Caudate nucleus (tissue), 63 donors: ENCODE measurements at places on chromosomes 13 and 19.
A peak's percentile ranks its signal among the peaks of the same experiment; 100 is the strongest.

GRCh38 chr13:46995874-46996273 is 99.0 kb upstream of the HTR2A start:
- DNase-seq = no peak

GRCh38 chr13:42140494-42140893 is 92.0 kb downstream of the DGKH start:
- DNase-seq = no peak

DNA sequence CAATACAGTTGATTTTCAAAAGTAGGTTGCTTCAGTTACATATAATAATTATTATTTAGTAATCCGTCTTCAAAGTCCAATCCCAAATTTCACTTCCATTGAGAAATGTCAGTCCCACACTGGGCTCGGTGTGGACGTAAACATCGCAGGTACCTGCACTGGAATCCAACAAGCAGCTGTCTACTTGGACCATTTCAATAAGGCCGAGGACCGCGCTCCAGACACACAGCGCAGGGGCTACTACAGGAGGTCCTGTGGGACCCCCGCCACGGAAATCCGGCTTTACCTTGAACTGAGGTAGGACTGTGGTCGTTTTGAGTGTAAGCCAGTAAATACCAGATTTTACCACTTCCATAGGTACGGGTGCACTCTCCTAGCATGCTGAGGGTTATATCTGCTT is 30.8 kb downstream of the IRS2 start:
- no peak for DNase-seq

DNA sequence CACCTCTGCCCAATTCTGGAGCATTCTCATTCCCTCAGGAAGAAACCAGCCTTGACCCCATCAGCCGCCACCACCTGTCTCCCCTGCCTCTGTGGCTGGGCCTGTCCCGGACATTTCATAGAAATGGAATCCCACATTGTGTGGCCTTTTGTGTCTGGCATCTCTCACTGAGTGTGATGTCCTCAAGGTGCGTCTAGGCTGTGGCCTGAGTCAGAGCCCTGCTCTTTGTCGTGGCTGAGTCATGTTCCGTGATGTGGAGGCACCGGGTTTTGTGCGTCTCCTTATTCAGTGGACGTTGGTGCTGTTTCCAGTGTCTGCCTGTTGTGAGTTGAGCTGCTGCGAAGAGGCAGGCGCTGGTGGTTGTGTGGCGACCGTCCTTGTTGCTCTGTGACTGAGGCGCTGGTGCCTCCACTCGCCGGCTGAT is 3.5 kb downstream of the FZR1 start:
- DNase-seq = no peak

GRCh38 chr13:76523740-76524340 is 362.4 kb downstream of the KCTD12 start:
- DNase-seq = no peak

DNA sequence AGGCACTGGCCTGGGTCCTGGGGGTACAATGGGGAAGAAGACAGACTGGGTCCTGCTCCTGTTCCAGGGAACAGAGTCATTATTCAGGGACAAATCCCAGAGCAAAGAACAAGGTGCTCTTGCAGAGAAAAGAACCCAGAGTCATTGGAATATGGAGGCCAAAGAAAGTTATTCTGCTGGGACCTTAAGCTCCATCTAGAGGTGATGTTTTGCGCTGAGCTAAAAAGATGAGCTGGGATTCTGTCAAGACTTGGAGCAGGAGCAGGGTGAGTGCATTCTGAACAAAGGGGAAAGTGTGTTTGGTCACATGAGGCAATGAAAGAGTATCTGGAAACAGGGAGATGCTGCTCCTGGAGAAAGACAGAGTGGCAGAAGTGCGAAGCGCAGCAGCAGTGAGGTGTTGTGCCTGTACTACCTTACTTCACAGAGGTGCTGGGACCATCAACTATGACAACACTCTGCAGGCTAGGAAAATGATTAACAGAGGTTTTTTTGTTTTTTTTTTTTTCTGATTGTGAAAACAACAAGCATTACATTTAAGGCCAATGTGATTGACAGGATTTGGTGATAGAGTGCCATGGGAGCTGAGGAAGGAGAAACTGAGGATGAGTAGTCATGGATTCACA is 95.3 kb upstream of the TNFSF11 start:
- no peak for DNase-seq

- peak; percentile 70 for DNase-seq
Measured at GRCh38 chr13:80338781-80339562, 2.0 kb downstream of the SPRY2 start.

DNA sequence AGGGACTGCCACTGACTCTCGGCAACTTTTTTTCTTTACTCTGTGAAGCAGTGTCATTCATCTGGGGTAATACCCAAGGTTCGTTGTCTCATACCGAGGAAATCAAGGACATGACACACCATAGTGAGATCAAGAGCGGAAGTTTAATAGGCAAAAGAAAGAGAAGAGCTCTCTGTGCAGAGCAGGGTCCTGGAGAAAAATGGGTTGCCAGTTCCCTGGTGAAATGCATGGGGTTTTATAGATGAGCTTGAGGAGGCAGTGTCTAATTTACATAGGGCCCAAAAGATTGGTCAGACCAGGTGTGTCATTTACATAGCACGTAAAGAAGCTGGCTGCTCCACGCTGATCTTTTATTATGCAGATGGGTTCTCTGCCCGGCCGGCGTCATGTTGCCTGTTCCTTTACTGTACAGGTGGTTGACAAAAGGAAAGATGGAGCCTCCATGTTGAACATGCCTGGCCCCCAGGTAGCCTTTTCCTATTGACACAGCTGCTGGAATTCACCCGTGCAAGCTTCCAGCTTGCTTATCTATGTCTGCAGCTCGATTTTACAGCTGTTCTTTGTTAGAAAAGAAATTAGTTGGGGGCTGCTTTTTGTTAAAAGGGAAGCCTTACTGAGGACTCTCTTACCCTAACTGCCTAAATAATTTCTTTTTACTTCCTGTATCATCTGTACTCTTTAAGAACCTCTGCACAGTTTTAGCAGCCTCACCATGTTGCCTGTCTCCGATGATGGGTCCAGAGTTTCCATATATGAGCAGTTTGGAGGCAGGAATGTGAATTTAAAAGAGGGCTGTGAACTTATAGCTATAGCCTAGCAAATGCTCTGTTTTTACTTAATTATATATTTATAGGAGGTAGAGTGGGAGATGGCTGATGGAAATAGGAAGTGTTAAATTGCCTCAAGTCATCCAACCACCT is 98.0 kb upstream of the DIAPH3 start:
- DNase-seq = no peak

GRCh38 chr19:51983361-51983760 is 3.3 kb downstream of the ZNF350 start:
- no peak for DNase-seq

DNA sequence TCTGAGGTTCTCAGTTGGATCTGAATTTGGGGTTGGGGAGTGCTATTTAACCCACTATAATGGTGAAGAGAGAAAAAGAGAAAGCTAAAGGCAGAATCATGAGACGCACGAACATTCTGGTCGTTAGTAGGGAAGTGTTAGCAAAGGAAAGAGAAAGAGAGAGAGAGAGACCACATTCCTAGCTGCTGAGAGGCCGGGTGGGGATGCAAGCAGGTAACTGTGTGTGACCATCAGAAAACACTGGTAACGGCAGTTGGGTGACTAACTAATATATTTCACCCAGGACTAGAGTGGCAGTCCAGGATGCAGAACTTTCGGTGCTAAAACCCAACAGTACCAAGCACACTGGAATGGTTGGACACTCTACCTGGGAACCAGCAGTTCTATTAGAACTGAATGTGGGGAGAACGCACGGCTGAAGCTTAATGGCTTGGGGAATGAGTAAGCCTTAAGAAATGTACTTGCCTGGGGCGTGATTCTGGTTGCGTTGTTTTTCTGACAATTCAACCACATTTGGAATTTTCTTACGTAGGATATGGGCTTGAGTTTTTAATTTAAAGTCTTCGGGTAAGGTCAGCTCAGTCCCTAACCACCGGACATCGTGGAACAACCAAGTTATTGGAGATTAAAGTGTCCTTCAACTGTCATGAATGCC is 130.2 kb downstream of the DNAJC15 start:
- no peak for DNase-seq

GRCh38 chr19:12265921-12266704 is 28.6 kb downstream of the ZNF44 start:
- no peak for DNase-seq

GRCh38 chr19:35349614-35350521 is 2.2 kb downstream of the FFAR1 start:
- no peak for DNase-seq

DNA sequence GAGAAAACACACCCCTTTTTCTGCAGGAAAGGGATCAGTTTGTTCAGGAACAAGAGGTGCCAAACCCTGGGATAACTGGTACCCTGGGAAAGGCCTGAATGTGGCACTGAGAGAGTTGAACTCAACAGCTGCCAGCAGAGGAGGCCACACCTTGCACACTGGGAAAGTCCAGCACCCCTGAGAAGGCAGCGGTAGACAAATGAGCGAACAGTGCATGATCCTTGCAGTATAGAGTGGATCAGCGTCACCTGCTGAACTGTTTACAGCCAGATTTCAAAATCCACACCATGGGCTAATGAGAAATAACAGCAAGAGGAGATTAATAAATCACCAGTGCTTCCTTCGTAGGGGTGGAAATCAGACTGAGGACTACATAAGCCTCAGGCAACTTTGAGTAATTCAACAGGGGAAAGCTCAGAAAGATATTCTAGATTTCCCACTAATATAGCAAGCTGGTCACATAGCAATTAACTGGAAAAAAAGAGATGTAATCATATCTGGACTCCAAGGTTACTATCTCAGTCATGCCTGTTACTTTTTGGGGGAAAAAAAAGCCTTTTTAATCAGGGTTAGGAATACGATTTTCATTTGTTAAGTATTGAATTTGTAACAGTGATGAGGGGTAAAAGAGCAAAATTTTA is 52.0 kb downstream of the DCT start:
- DNase-seq = no peak

GRCh38 chr19:6278740-6279619 is 795 bp downstream of the MLLT1 start:
- DNase-seq = no peak

GRCh38 chr19:2887391-2887914 is 13.3 kb upstream of the ZNF57 start:
- DNase-seq = no peak

DNA sequence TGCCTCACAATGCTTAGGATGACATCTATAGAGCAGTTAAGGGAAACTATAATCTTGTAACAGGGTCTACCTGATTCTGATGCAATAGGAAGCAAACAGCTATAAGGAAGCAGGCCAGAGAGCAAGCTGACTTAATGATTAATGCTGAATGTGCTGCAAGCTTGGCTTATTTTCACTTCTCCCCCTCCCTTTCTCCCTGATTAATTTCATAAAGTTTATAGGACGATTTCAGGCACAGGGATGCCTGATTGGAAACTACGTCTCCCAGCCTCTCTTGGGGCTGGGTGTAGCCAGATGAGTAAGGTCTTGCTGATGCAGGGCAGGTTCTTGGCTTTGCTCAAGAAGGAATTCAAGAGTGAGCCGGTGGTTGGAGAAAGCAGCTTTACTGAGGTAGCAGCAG is 82.8 kb upstream of the MRI1 start:
- DNase-seq = no peak

- DNase-seq = no peak
Measured at GRCh38 chr19:11256189-11256588, 6.1 kb downstream of the DOCK6 start.

DNA sequence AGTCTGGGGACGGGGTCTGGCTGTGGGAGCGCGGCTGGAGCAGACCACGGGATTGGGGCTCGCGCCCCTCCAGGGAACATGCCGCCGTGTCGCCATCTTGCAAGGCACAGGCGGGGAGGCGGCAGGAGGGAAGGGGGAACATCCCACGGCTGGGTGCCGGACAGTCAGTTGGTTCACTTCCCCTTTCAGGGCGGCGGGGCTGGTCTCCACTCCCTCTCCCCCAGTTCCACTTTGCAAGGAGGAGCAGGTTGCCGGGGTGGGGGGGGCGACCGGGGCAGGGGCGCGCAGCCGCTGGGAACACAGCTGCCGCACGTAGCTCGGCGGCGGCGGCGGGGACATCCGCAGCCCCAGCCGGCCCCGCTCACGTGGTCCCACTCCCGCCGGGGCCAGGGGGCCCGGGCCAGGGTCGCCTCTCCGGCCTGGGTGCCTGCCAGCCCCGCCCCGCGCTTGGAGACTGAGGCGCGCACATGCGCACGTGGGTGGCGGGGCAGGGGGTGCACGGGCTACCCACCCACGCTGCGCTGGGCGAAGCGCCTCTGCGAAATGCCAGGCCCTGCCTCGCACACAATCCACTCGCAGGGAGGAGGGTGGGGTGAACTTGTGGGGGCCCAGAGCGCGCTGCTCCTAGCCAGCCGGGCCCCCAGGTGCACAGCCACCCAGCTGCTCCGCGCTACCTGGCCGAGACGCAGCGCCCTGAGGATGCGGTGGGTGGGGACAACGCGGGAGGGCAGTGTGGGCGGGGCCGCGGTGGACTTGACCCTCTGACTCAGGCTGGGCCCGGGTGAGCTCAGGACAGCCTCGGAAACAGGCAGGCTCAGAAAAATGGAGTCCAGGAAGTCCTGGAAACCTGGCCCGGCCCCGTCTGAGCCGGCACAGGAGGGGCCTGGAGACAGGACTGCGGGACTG is 6.4 kb downstream of the KLF16 start:
- DNase-seq = peak; percentile 9

GRCh38 chr19:22935151-22935550 is 67.8 kb downstream of the ZNF728 start:
- DNase-seq = no peak

DNA sequence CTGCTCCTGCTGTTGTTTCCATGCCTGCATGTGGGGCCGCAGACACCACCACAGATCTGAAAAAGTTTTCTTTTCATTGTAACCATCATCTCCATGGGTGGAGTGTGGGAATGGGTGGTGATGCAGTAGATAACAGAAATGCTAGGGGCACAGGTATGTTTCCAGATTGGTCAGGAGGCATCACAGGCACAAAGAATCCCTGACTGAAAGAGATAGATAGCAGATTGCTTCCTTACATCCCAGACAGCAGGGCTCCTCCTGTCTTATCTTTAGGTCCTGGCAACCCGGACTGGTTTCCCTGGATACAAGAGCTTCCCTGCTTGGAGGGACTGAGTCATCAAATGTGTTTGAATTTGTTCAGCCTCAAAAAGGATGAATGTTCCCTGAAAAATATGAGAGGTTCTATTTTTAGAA is 1937.6 kb downstream of the PCDH9 start:
- no peak for DNase-seq

GRCh38 chr13:87533776-87534175 is 137.4 kb upstream of the SLITRK5 start:
- no peak for DNase-seq
